ENCODE measurements at places on chromosomes 5 and 9.

GRCh38 chr5:18114151-18114757, 480.0 kb downstream of the TAF11L14 start:
- DNase-seq: no peak

DNA sequence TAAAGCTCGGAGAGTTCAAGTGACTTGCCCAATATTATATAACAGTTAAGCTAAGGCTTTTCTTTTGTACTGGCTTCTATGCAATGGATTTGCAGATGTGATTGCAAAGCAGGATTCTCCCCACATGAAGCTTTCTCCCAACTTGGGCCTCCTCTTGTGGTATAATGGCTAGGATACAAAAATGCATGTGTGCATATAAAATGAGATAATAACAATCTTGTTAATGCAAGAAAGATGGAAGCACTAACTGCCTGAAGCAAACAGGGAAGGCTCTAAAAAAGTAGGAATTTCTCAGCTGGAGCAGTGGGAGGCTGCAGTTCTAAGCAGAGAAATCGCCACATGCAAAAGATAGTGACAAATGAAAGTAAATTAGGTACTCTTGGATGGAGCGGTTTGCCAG, 444.2 kb upstream of the RIOK2 start:
- no peak for DNase-seq

DNA sequence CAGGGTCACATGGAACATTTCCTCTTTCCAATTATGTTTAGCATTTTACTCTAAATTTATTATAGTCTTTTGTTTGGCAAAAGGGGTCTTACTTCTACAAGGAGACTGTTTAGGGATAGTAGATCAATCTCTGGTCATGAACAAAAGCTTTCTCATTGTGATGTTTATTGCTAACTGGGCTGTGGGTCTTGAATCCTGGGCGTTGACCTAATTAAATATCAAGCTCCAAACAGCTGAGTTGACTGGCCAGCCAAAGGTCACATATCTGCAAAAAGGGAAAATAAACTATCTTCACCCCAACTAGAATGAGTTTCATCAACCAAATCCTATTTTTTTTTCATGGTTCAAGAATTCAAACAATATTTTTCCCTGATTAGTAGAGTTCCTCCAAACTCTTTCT, 245.4 kb upstream of the TUT7 start:
- no peak for DNase-seq

- DNase-seq: no peak
Observed at GRCh38 chr5:29214839-29215238, 1978.6 kb upstream of the CDH6 start.
